ENCODE measurements at places on chromosomes 4 and X.

DNA sequence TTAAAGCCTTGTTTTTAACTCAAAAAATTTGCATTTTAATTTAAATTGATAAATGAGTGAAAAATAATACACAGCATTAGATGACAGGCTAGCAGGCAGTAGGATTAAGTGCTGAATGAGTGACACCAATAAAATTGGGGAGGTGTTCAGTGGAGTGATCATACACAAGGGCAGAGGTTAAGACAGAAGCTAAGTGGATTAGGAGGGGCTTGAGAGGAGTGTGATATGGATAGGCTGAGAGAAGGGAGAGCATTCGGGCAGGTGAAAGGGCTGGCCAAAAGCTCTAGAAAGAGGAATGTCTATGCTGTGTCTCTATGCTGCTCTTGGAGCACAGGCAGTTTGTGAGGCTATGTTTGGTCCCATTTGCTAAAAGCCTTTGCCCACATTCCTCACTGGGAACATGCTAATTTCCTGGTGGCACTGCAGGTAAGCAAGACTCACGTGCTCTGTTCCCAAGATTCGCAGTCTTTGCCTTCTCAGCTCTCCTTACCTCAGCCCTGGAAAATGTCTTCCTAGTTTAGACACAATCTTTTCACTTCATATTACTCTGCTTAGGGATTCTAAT lies 52.8 kb upstream of the CCSER1 start:
- no peak for DNase-seq

GRCh38 chr4:138003248-138003647 lies 238.9 kb downstream of the SLC7A11 start:
- DNase-seq = no peak

- DNase-seq = no peak
These were observed 17.7 kb downstream of the MND1 start for GRCh38 chr4:153362184-153362583.

- no peak for DNase-seq
These were observed 63.8 kb downstream of the DLG3 start for GRCh38 chrX:70508296-70508911.

- no peak for DNase-seq
These were observed 936 bp downstream of the TMEM144 start for GRCh38 chr4:158211222-158211621.

- no peak for DNase-seq
These were observed 106.1 kb upstream of the TLL1 start for GRCh38 chr4:165766976-165767375.

DNA sequence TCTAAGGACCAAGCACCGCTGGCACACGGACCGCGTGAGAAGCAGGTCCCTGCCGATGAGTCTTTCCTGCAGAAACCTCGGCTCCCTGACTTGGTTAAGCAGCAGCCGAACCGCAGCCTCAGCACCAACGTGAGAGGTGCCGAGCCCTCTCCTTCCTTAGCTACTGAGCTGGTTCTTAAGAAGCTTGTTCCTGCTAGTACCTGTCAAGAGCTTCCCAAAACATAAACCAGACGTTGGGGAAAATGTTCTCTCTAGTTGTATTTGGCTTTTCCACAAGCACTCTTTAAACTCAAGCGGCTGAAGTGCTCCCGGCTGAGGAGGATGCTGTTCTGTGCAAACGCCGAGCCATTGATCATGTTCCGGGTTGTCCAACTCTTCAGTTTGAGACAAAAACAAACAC lies 29.3 kb upstream of the TLR3 start:
- DNase-seq = no peak

GRCh38 chr4:27720010-27720766 lies 859.5 kb downstream of the STIM2 start:
- DNase-seq = no peak

DNA sequence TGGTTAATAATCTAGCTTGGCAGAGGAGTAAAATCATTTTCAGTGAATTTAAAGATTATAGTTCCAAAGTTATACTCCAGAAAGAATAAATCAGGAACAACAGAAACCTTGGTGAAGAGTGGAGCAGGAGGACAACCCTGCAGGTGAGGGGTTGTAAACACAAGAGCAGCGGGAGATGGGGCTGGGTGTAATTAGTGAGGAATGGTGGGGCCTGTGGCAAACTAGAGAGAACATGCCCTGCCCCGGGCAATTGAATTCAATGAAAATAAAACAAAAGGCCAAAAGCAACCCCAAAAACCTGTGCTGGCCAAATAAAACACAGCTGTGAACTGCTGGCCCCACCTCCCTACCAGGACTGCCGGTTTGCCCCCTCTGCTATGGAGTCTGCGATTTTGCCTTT lies 325.2 kb downstream of the NR3C2 start:
- no peak for DNase-seq

DNA sequence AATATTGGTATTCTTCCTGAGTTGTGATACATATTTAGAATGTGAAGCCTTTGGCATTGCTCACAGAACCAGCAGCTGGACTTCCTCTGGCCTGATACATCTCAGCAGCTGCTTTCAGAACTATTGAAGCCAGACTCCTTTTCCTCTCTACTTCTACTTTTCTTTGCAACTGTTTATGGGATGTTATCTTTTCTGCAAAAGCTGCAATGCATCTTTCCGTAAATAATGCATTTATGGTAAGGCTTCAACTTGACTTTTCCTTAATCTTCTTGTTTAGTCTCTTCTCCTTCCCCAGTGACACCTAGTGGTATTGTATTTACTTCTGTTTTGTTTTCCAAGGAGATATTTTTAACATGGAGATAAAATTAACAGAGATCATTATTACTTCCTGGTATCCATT lies 1548.7 kb downstream of the PCDH7 start:
- DNase-seq = no peak

GRCh38 chr4:77352192-77352591 lies 195.2 kb downstream of the CCNG2 start:
- no peak for DNase-seq

- DNase-seq = peak; percentile 1
These were observed 127.4 kb upstream of the SFRP2 start for GRCh38 chr4:153916273-153916755.

DNA sequence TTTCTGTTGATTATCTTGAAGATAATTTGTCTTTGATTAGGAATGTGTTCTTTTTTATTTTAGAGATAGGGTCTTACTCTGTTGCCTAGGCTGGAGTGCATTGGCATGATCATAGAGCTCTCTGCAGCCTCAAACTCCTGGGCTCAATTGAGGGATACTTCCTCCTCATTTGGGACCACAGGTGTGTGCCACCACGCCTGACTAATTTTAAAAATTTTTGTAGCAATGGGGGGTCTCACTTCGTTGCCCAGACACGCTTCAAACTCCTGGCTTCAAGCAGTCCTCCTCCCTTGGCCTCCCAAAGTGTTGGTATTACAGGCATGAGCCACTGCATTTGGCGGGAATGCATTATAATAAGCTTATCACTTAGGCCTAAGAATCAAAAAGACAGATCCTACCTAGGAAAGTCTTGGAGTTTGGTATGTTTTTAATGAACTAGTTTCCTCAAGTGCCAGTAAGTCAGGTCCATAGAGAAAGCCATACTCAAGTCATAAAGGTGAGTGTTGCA lies 21.7 kb downstream of the BMP2K start:
- no peak for DNase-seq

- no peak for DNase-seq
These were observed 442.9 kb downstream of the MID1IP1 start for GRCh38 chrX:39244147-39244546.

DNA sequence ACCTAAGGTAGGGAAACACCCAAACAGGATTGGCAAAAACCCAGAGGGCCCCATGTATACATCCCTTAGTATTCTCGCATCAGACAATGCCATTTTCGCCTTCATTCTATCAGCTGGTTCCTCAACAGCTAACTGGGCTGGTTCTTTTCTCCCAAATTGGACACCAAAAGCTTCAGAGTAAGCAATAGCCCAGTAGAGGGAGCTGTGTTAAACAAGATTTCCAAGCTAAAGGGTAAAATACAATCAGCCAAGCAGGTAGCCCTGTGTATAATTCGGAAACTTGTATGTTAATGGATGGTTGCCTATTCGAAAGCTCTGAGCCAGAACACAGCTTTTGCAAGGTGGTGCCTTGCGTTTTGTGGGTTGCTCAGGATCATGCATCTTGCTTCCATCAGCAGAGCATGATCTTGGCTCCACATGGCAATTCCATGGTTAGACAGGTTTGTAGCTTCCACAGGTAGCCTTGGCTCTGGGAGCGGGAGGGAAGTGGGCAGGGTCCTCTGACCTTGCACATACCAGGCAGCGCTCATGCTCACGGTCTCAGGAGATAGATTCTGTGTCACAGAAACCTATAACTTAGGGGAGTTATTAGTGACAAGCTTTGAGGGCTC lies 115.2 kb upstream of the LNX1 start:
- DNase-seq = no peak

DNA sequence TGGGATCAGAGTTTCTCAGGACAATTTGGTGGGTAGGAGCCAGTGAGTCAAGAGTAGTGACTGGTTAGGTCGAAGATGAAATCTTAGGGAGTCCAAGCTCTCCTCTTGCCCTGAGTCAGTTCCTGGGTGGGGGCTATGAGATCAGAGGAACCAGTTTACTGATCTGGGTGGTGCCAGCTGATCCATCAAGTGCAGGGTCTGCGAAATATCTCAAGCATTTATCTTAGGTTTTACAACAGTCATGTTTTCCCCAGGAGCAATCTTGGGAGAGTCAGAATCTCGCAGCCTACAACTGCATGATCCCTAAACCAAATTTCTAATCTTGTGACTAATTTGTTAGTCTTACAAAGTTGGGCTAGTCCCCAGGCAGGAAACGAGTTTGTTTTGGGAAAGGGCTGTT lies 1833.2 kb upstream of the PCDH7 start:
- DNase-seq = no peak

GRCh38 chrX:500481-501010 lies 113.8 kb upstream of the PPP2R3B start:
- DNase-seq = no peak

DNA sequence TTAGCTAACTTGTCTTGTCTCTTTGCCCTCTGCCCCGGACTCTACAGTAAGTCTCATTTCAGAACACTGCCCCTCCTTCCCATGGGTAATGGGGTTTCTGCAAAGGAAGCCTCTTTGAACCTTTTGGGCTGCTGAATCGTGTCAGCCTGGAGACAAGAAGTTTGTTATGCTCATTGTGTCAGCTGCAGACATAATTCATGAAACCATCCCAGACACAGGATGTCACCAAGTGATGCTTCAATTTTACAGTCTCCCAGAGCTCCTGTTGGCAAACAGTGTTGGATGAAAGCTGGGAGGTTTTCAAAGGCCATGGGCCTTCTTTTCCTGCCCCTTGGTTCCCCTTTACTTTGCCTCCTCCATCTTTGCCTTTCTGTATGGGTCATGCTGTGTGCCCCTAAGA lies 223.1 kb upstream of the TAPT1 start:
- no peak for DNase-seq

DNA sequence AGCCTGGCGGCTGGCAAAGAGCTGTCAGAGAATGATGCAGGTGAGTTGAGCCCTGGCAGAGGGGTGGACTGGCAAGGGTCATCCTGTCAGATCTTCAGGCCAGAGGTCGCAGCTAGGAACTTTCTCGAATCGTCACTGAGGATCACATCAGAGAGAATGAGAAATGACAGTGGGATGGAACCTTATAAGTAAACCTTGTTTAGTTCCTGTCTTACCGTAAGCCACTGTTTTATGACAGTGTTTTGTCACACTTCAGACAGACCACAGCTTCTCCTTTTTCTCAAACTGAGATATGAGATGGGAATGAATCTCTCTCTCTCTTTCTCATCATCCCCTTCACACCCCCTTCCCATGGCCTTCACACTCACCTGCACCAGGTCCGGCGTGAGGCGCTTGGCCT lies 9.3 kb downstream of the DIPK2B start:
- DNase-seq = no peak

DNA sequence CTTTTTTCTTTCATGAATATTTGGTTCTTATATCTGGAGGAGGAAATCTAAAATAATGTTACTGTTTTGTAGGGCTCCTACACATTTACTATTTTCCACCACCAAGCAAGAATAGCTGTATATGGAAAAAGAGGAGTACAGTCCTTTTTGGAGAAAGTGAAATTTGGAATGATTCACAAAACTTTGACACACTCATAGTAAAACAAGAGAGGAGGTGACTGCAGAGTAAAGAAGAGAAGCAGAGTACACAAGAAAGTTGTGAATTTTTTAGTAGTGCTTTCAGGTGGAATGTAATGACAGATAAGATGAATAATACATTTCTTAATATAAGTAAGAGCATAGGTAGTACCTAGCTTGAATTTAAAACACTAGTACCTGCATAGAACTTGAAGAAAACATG lies 41.3 kb upstream of the UGT2B4 start:
- no peak for DNase-seq

DNA sequence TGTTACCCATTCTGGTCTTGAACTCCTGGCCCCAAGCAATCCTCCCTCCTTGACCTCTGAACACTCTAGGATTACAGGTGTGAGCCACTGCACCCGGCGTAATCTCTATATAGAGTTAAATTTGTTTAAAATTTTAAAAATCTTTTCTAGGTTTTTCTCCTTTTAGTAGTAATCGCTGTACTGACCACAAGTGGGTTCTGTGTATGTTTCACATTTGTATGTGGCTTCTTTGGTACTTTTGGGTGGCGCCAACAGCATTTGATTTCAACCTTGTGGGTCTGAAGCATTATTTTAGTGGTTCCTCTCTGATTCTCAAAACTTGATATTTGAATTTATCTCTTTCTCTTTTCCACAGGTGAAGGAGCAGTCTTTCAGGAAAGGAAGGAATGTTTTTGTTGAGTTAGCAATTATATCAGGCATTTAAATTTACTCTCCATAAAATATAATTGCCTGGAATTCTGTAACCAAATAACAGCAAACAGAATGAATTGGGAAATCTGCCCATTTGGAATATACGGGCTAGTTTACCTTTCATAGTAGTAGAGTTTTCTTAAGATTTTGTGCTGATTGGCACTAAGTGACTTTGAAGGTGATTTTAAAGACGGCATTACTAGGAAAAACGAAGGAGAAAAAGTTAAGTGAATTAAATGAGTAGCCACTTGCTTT lies 29.5 kb downstream of the ARHGAP10 start:
- no peak for DNase-seq

DNA sequence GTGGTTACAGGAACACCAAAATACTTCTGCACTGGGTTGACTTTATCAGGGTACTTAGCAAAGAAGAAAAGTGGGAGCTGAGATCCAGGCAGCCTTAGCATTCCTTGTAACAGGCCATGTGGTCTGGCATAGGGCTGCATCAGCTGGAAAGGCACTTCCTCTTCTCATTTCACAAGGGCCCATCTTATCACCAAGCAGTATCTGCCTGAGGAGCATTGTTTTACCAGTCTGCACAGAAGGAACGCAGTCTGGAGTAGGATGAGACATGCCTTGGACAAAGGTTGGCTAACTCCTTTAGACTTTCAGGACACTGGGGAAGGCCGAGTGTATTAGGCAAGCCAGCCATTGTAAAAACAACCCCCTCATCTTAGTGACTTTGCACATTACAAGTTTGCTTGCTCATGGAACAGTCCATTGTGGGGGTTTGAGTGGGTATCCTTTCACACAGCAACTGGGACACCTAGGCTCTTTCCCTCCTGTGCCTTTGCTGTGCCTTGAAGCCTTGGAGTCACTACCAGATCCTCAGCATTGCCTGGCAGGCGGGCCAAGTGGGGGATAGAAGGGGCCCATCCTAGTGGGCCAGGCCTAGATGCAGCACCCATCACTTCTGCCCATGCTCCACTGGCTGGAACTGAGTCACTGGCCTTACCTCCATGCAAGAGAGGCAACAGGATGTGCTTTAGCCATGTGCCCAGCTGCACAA lies 4.6 kb downstream of the SUV39H1 start:
- DNase-seq = no peak
